ENCODE measurements at places on chromosomes 1 and 21.

DNA sequence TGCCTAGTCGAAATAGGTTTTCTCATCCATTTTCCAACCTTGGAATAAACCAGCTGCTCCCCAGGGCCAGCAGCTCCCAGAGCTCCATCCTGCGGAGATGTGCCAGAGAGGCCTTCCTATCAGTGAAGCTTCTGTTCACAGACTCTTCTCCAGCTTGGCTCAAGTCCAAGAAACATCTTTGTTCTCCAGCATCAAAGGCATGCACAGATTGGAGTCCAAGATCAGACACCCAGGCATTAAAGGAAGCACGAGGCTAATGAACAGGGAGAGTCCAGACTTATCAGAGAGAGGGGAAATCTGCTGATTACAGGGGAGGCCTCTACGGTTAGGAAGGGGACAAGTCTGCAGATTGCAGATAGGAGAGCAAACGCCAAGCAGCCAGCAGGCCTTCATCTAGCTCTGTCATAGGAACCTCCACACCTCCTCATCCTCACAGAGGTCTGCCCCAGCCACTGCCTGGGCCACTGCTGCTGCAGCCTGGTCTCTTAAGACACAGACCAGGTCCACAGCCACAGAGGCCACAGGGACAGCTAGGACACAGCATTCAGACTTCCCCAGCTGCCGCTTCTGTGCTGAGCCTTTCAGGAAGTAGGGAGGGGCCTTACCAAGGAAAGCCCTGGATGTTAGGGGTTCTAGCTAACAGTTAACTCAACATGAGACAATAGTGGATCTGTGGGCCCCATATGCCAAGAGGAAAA is 3.4 kb downstream of the PRR9 start:
- DNase-seq = no peak

DNA sequence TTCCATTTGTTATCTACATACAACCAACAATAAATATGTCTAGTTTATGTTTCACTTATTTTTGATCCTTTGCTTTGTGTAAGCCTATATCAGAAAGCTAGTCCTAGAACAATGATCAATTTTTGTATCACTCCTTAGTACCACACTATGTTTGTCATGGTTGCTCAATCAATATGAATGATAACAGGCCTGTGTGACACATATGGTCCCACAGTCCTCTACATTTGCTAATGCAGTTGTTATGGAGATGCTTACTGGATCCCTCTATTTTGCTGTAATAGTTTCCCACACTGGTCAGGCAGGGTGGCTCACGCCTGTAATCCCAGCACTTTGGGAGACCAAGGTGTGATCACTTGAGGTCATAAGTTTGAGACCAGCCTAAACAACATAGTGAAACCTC is 59.1 kb downstream of the ERO1B start:
- DNase-seq = no peak

GRCh38 chr1:226902601-226903000 is 32.2 kb downstream of the PSEN2 start:
- no peak for DNase-seq

DNA sequence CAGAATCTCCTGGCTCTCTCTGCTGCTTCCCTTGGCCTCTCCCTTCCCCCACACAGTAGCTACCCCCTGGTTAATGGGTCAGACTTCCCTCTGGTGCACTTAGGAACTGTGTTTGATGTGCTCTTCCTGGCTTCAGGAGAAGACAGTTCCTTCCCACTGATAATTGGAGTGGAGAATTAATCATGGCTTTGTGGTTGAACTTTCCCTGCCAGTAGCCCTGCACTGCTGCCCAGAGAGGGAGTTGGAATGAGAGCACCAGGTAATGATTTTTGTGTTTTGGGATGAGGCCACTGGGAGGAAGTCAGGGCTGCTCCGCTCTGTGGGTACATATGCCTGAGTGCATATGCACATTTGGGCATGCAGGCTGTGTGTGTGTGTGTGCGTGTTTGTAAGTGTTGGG is 39.7 kb upstream of the PADI2 start:
- no peak for DNase-seq

All from GOT3 (cell line).